ENCODE measurements at places on chromosomes 4 and X.

DNA sequence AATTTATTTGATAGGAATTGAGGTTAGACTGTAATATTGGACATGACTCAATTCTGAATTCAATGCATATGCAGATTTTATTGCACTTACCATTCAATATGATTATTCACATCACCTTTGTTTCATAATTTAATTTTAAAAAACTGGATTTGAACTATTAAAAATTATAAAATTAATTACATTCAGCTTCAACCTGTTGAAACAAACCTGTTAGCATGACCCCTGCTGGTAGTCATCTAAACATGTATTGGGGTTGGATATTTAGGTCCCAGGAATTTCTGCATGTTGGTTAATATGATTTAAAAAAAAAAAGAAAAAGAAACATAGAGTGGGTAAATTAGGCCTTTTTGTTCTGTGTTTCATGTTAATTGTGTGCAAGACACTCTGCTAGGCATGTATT, 85.9 kb downstream of the ARSJ start:
- DNase-seq, result no peak

- DNase-seq, result no peak
These were observed at the start of gene PALLD for GRCh38 chr4:168496834-168497233. Gene PALLD (plus strand): TSS chr4:168497052.

- no peak for DNase-seq
These were observed 86.0 kb downstream of the EVC start for GRCh38 chr4:5796976-5797375.

GRCh38 chrX:20681683-20682082, 415.0 kb upstream of the RPS6KA3 start:
- no peak for DNase-seq

- no peak for DNase-seq
These were observed 462.8 kb downstream of the PCDH18 start for GRCh38 chr4:137069473-137069872.

DNA sequence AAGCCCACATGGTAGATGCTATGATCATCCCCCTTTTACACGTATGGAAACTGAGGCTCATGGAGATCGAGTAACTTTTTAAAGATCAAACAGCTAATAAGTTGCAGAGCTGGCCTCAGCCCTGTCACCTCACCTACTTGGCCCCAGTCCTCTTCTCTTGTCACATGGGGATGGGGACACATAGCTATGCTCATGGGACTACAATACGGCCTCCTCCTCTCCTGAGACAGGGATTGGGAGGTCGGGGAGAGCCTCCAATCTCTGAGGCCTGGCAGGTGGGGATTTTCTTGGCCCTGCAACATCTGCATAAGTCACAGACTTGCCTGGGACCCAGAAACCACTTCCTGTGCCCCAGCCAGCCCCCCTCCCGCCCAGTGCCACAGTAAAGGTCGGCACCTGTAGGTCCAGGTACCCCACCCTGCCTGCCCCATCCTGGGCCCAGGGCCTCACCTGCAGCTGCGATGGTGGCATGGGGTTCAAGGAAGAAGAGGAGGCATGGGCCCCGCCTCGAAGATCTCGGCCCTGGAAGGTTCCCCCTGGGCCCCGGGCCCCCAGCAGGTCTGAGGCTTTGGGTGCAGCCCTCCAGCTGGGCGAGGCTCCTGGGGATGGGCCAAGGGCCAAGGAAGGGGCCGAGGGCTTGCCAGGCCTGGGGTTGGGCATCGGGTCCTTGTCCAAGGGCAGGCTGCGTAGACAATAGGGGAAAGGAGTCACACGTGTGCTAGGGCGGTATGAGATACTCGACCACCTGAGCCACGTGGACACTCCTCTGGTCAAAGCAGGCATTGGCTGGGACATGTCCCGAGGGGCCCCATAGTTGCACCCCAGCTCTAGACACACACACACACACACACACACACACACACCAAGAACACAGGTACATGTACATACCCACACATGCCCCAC, 6.4 kb downstream of the FOXP3 start:
- no peak for DNase-seq

DNA sequence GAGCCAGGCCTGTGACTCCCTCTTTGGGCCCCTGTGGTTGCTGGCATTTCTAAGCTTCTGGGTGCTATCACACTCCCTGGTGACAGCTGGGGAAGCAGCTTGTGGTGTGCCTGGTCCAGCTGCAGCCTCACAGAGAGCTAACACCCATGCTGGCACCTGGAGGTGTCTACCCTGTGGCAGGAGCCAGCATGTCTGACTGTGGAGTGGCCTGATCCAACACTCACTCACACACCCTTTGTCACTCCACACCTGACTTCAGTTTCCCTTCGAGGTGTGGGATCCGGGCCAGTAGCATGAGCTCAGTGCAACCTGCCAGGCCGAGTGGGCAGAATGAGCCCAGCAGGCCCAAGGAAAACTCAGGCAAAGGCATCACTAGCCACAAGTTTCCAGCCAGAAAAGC, 67.5 kb downstream of the TECRL start:
- DNase-seq, result no peak

DNA sequence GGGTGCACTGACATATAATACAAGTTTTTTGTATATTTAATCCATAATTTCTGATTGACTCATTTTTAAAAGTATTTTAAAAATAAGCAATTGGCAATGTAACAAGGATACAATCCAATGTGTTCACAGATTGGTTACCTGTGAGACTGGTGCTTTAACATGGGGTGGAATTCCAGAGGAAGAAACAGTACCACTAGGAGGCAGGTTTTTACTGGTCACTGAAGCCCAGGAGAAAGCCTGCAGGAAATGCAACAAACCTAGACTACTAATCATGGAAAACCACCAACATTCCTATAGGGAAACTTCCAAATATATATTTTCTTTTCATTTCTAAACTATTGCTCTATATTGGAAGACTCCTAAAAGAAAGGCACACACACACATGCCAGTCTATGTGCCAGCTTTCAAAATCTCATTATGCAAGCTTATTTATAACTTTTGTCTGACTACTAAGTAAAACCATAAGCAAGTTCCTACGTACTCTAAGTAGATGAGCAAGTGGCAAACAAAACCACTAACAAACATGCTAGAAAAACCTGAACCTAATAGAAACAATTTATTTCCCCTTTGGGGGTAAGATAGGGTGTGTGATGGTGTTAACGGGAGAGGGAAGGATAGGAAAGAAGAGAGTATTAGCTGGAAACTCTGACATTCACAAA, 19.2 kb downstream of the G3BP2 start:
- no peak for DNase-seq

DNA sequence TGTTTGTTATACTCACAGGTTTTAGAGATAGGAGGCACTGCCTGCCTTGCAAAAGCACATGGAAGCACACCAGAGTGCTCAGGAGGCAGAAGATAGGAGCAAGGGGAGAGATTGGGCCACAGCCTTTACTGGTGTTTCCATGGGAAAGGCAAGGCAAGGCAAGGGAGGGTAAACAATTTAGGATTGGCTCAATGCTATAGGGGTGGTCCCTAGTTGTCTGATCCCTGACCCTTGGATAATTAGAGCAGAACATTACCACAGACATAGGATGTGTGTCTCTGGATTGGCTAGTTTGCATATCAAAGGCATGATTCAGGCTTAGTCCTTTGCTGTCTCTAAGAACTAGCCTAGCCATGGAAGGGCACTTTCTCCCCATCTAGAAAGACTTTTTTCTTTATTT, 36.1 kb downstream of the GRXCR1 start:
- no peak for DNase-seq

DNA sequence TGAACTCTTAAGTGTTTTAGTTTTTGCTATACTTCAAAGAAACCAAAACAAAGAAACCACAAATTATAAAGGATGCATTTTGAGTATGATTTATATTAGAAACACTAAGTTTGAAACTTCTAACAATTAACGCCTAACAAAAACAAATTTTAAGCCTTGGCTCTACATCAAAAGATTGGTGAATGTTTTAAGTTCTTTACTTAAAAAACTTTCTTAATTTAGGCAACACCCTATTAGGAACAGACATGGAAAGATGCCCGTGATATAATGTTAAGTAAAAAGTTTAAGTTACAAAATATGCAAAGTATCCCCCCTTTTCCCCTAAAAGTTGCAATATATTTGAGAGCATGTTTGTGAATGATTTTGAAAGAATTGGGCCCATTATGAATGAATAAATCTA, 21.2 kb downstream of the PROM1 start:
- no peak for DNase-seq

Measured in T-helper 9 cell (primary cell).